ENCODE measurements at places on chromosomes 2 and 18.

GRCh38 chr2:18788592-18788991 is 199.2 kb upstream of the NT5C1B start:
- no peak for DNase-seq

- no peak for DNase-seq
Measured at GRCh38 chr2:118569876-118570535, 277.4 kb downstream of the EN1 start.

DNA sequence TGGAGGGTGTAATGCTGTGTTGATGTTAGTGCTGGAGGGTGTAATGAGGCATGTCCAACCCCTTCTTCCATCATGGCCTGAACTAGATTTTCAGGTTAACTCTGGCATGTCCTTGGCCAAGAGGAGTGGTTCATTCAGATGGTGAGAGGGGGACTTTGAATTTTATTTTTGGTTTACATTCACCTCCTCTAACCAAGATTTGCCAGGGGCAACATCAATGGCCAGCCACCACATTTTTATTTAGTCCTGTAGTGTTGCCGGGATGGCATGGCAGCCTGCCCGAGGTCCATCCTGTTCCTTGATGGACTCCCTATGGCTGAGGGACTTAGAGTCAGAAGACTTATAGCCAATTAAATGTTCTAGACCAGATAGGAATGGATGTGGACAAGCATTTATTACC is 484.6 kb upstream of the HS6ST1 start:
- DNase-seq, result no peak

GRCh38 chr2:218400167-218400929 is 680 bp downstream of the CTDSP1 start:
- DNase-seq, result peak; percentile 38

DNA sequence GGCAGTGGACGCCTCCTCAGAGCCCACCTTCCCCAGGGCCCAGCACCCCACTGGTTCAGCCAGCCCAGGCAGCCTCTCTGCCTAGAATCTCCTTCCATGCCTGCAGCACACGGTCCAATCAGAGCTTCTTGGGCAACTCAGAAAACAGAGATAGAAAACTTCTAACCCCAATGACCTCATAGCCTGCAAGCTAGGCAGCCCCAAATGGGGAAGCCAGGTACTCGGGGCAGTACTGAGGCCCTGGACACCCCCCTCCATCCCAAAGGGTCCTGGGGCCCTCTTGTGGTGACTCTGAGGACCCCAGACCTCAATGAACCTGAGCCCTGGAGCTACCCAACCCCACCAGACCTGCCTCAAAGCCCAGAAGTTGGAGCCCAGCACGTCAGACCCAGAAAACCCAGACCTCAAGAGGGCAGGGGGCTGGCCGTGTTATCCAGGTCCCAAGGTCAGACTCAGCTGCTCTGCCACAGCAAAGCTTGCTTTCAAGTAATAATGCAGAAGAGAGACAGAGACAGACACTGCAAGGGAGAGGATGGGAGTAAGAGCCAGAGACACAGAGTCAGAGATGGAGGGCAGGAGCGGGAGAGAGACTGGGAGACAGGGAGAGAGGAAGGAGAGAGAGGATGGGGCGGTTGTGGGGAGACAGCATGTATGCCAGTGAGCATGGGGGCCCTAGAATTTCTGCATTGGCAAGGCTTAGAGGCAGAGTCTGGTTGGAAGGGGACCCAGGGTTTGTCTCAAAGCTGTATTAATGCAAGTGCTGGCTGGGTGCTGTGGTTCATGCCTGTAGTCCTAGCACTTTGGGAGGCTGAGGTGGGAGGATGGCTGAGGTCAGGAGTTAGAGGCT is 28.2 kb downstream of the SERTAD2 start:
- no peak for DNase-seq

GRCh38 chr2:18701981-18702380 is 112.6 kb upstream of the NT5C1B start:
- no peak for DNase-seq

DNA sequence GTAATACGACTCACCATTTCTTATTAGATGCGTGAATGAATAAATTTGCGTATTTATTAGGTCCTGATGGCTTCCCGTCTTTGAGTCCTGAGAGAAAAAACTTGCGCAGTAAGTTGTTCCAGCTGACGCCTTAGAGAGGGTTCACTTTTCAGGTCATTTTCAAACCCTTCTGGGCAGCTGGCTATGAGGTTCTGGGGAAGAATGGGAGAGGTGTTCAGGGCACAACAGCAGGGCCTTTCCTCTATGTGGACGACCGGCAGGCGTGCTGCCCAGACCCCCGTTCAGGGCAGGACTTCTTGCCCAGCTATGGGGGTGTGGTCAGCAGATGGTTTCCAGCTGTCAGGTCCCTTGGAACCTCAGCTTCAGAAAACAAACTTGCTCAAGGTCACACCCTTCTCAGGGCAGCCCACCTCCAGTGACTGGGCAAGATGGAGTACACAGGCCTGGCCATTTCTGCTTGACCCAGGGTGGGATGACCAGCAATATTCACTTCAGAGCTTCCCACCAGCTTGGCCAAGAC is 61.1 kb upstream of the TNP1 start:
- no peak for DNase-seq

GRCh38 chr2:239195318-239195871 is 205.4 kb downstream of the HDAC4 start:
- no peak for DNase-seq

GRCh38 chr2:113755835-113756354 is 547 bp downstream of the SLC35F5 start:
- DNase-seq, result no peak

DNA sequence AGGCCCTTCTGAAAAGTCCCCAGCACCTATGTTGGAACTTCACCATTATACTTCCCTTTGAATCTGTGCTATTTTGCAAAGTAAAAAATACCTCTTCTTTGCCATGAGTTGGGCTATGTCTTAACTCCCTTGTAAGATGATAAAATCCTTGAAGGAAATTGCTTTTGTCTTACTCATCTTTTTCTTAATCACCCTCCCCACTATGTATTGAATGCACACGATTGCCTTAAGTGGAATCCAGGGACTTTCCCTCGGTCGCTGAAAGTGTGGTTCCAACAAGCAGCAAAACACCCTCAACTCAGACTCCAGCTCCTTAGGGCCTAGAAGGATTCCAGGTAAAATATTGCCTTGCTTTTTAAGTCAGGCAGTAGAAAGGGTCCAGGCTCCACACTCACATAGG is 173.2 kb upstream of the ARL4C start:
- no peak for DNase-seq

- no peak for DNase-seq
Measured at GRCh38 chr18:69755041-69755440, 192.6 kb downstream of the CD226 start.

DNA sequence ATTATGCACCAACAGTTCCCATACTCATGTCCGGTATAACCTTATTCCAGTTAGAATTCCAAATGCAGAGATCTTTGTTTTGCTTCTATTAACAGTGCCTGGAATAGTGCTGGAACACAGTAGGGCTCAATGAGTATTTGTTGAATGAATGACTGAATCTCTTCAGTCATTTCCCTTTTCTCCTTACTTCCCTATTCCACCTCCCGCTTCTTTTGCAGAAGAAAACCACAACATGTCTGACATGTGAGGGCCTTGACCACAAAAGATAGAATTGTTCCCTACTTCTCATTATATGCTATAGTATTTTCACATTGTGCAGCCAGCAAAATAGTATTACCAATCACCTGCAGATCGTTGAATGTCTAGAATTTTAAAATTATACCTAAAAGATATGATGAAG is 19.5 kb upstream of the HNRNPLL start:
- no peak for DNase-seq

DNA sequence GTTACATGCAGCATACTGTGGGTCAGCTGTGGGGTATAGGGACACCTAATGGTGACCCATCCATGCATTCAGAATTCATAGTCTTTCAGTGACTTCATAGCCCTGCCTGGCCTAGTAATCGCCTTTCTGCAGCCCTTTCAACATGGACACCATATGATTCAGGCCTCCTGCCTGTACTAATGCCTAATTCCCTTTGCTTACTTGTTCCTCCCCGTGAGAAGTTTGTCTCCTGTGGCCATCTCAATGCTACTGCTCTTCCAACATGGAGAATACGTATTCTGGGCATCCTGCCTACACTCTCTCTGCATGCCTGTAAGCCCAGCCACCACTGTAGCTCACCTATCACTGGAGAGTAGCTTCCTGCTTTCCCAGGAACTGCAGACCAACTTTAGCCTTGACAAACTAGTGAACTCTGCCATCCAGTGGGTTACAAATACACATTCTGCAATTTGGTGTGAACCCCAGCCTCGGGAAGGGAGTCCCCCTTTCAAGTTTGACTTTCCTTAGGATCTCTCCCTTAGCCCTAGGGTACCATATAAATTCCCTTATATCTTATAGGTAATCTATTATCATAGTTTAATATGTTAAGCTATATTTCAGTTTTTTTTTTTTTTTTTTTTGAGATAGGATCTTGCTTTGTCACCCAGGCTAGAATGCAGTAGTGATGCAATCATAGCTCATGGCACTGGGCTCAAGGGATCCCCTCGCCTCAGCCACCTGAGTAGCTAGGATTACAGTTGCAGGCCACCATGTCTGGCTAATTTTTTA is 22.3 kb downstream of the M1AP start:
- DNase-seq, result no peak

DNA sequence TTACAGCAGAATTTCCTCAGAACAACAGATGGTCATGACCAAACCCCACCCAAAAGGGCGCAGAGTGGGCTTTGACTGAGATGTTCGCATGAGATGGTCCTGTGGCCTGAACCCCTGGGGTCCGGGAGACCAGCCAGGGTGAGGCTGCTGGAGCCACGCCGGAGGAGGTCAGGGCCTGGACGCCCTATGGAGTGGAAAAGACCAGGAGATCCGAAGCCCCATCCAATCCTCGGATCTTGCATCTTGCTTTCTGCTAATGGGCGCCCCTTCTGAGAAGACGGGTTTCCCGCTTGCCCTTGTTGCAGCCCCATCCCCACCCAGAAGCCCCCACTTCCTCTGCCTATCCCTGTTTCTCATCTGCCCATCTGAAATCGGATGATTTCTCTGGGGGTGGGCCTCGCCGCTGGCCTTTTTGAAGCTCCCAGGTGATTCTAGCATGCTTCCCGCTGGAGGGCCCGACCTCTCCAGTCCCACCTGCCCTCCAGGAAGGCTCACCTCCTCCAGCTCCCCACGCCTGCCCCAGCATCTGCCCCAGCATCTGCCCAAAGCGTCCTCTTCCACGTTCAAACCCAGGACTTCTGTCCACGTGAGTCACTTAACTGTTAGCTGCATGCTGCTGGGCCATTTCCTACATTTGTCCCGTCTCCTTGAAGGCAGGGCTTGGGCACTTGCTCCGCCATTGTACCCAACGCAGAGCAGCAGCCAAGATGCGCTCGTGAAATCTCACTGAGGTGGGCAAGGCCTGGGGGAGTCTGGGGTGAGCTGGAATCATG is 4.3 kb upstream of the CNDP1 start:
- DNase-seq, result no peak

DNA sequence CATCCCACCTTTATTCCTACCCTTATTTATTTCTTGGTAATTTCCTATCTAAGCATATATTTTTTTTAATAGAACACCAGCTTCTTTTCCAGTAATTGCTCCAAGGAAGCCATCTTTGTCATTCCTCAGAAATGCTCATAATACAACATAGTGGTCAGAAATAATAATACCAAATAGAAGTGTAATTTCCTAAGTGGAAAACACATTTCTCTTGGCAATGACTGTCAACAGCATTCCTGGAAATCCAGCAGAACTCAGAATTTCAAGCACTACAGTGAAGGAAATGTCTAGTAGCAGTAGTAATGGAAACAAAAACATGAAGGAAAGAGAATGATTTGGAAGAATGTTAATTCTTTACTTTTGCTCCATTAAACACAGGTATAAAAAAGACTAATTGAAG is 56.6 kb downstream of the GDF7 start:
- DNase-seq, result no peak

GRCh38 chr2:13193900-13194299 is 477.2 kb downstream of the TRIB2 start:
- DNase-seq, result no peak

DNA sequence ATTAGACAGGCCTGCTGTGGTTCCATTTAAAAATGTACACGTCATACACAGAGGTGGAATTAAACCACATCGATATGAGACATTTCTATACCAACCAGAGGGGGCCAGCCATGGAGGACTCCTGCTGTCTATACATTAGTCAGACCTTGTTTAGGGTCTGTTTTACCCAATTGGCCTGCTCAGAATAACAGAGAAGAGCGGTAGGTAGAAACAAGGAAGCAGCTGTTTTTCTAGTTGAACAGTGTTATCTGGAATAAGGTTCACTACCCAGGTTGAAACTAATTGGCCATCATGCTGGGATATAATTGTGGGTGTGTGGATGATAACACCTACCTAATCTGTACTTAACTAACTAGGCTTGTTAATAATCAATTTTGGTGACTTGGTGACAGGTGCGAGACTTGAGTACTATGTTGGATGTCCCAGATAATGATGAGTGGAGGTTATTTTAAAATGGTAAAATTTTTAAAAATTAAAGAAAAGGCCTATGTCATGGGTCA is 47.5 kb downstream of the RHBDD1 start:
- DNase-seq, result no peak

GRCh38 chr2:109531221-109531620 is 82.5 kb downstream of the SEPTIN10 start:
- no peak for DNase-seq

DNA sequence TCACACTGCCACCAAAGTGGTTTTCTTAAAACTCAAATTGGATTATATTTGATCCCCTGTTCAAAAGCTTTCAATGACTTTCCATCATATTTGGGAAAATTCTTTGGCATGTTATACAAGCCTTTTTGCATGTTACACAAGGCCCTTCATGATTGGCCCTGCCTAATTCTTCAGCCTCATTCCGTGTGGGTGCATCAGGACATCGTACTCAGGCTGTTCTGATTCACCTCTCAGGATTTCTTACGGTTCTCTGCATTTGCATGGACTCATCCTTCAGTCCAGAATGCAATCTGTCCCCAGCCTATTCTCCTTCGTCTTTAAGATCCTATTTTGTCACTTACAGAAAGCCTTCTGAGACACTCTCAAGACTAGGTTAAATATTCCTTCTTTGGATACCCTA is 107.8 kb downstream of the LYPD1 start:
- no peak for DNase-seq

GRCh38 chr2:157486596-157487270 is 42.8 kb upstream of the CYTIP start:
- no peak for DNase-seq

DNA sequence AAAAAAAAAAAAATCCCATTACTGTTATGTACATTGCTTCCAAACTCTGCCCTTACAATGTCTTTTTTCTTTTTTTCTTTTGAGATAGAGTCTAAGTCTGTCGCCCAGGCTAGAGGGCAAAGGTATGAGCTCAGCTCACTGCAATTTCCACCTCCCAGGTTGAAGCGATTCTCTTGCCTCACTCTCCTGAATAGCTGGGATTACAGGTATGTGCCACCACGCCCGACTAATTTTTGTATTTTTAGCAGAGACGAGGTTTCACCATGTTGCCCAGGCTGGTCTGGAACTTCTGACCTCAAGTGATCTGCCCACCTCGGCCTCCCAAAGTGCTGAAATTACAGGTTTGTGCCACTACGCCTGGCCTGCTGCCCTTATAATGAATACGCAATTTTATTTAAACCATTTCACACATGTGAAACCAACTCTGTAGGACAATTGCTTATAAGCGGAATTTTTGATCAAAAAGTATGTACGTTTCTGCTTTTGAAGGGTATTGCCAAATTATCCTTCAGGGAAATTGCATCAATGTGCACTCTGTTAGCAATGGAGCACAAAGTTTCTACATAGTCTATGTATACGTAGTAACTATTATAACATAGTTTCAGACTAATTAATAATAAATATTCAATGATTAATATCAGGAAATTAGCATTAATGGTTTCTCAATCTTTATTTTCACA is 55.7 kb upstream of the ACTR3 start:
- DNase-seq, result no peak

GRCh38 chr2:34729845-34730244 is 1130.7 kb upstream of the FAM98A start:
- DNase-seq, result no peak
